ENCODE measurements at places on chromosomes 11 and 22. TPM values are rescaled to one million over a fixed set of nuclear protein-coding genes. Genes with fewer than 3 reads are reported as not detected.

The PTPRJ gene
- total RNA-seq, result 3.9 TPM

The OR51B4 gene
- 0.17 TPM for total RNA-seq

The ALKBH8 gene
- 11.7 TPM for total RNA-seq

The TPH1 gene
- total RNA-seq, result not detected

The TMEM132A gene
- 20.8 TPM for total RNA-seq

The KRTAP5-11 gene
- not detected for total RNA-seq

The CELSR1 gene
- 2.1 TPM for total RNA-seq

The TRMU gene
- 22.1 TPM for total RNA-seq

The KCNJ11 gene
- total RNA-seq, result not detected

The OR52M1 gene
- not detected for total RNA-seq

The GPHA2 gene
- total RNA-seq, result not detected

The KLHL35 gene
- 1.3 TPM for total RNA-seq

The CD3G gene
- total RNA-seq, result not detected

The GAB2 gene
- total RNA-seq, result 14.0 TPM

The GAB4 gene
- total RNA-seq, result not detected

The SNU13 gene
- 61.6 TPM for total RNA-seq

The RIMBP3B gene
- total RNA-seq, result under 0.01 TPM

The TTLL12 gene
- 14.7 TPM for total RNA-seq

The CCDC117 gene
- total RNA-seq, result 12.4 TPM

The CLTCL1 gene
- total RNA-seq, result 11.3 TPM

The OR5B21 gene
- not detected for total RNA-seq

The ATF4 gene
- 646 TPM for total RNA-seq

The ANKRD42 gene
- 17.5 TPM for total RNA-seq

The E2F8 gene
- not detected for total RNA-seq

The TBX10 gene
- total RNA-seq, result not detected

The MMP7 gene
- 0.17 TPM for total RNA-seq

The RGL4 gene
- not detected for total RNA-seq

The GGTLC2 gene
- total RNA-seq, result not detected

The TP53AIP1 gene
- not detected for total RNA-seq

The HIRA gene
- total RNA-seq, result 16.9 TPM

The POGLUT3 gene
- total RNA-seq, result 41.1 TPM

The OR10AG1 gene
- not detected for total RNA-seq

The ARHGAP32 gene
- total RNA-seq, result 9.6 TPM

The CCDC116 gene
- 0.17 TPM for total RNA-seq

The OTOG gene
- not detected for total RNA-seq

The MAP4K2 gene
- total RNA-seq, result 4.9 TPM

The C22orf15 gene
- total RNA-seq, result 3.9 TPM

The NRXN2 gene
- 0.26 TPM for total RNA-seq

The CHADL gene
- 3.1 TPM for total RNA-seq

The OR2D2 gene
- 0.33 TPM for total RNA-seq

The HORMAD2 gene
- total RNA-seq, result not detected

The CRYBB2 gene
- total RNA-seq, result not detected

The SYTL2 gene
- 39.8 TPM for total RNA-seq

The SLC7A4 gene
- 0.26 TPM for total RNA-seq

The DDIAS gene
- total RNA-seq, result 0.26 TPM
